ENCODE measurements at places on chromosomes 12 and 14. TPM values are rescaled to one million over a fixed set of nuclear protein-coding genes. Genes with fewer than 3 reads are reported as not detected.

DNA sequence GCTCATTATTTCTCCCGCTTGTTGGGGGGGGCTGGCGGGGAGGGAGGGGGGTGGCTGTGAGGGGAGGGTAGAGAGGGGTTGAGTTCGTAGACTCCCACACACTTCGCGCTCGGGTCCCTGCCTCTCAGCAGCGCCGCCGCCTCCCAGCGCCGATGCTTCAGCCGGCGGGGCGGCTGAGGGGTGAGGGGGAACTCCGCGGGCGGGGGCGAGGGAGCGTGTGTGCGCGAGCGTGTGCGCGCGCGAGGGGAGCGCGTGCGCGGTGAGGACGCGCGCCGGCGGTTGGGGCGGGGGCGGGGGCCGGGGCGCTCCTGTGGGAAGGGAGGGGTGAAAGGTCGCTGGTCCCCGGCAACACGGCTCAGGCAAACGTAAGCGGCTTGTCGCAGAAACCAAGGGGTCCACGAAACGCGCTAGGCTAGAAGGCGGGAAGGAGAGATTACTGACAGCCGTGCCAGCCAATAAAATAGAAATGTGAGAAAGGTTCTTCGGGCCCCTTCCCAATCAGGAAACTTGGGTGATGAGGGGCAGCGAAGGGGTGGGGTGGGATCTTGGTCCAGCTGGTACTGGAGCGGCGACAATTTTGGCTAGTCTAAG lies 343 bp upstream of the NOVA1 start:
- DNase-seq, result peak; percentile 86

DNA sequence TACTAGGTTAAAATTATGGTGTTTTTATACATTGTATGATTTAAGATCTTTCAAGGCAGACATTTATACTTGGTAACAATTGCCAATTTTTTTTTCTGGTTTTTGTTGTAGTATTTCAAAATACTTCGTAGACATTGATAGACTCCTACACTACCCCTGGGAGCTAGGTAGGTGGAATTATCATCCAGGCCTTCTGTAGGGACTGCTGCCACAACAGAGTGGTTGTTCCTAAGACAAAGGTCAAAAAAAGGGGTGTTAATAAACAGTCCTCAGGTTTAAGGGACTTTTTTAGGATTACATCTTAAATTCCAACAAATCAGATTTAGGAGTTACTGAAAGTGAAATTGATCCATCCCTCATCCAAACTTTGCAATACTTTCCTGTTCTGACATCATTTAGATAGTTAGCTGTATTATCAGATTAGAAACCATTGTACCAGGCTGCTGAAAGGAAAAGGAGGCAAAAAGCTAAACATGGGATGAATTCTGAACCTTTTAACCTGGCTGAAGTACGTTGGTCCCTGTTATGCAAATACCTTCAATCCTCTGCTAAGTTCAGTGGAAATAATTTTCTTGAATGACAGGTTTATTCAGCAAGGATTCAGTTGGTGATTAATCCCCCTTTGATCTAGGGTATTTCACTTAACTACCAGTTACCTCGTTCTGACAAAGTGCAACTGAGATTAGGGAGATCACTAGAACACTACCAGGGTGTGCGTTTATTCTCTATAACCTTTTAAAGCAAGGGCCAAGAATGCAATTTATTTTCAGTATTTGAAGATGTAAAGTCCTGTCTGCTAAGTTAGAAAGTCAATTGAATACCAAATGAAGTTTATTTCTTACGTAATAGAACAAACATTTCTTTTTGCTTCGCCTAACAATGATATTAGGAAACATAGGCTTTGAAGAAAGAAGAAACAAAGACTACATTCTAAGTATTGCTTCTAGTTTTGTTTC lies 23.2 kb downstream of the AP5M1 start:
- no peak for DNase-seq

DNA sequence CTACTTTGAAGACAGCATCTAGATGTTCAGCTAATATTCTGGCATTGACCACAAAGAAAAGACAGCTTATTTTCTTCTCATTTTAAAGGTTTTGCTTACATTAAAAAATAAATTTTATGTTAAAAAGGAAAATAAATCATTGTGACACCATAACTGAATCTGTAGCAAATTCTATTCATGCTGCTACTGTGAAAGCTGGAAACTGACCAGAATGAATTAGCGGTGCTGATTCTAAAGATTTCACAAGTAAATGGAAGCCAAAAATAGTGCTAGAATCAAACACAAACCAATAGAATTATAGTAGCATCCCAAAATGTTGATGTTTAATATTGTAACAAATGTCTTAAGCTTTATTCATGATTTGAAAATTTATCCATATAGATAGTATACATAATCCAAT lies 850.0 kb upstream of the FBXO33 start:
- DNase-seq, result no peak

DNA sequence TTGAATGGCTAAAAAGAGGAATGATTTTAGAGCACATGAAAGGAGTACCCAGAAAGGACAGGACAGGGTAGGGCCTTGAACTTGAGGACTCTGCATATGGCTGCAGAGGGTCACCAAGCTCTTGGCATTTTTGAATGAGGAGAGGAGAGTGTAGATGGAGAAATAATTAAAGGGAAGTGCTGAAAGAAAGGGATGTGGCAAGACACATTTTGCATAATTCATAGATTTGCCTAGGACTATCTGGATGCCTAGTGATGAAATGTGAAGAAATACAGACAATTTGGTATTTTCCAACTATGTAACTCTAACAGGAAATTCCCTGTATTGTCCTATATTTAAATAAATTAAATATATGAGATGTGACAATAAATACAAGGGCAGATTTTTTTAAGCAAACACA lies 27.5 kb upstream of the MDM1 start:
- DNase-seq, result no peak

GPR135 gene
- 1.5 TPM for polyA plus RNA-seq
